ENCODE measurements at places on chromosomes 4 and X. TPM values are rescaled to one million over a fixed set of nuclear protein-coding genes. Genes with fewer than 3 reads are reported as not detected.

DNA sequence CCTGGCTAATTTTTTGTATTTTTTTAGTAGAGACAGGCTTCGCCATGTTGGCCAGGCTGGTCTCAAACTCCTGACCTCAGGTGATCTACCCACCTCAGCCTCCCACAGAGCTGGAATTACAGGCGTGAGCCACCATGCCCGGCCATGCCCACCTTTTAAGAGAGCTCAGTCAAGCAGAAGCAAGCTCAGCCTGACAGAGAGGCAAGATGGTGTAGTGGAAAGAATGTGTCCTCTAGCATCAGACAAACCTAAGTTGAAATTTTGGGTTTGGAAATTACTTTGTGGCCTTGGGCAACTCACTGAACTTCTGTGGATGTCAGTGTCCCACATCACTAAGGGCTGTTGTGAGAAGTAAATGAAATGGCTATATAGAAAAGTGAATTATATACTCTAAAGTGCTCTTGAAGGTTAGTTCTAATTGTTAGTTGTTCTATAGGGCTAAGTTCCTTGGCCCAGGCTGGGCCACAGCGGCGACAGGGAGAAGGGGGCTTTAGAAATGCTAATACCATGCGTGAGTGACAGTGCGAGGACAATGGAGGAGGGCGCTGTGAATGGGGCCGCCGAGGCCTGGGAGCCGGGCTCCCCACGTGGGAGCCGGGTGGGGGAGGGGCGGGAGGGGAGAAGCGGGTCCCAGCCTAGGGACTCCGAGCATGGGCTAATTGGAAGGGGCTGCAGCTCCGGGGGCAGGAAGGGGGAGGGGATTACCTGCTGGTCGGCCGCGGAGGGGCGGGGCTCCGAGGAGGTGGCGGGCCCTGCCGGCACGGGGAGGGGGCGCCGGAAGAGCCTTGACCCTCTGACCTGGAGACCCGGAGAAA lies 15.6 kb downstream of the PJA1 start:
- peak; percentile 85 for DNase-seq

- no peak for DNase-seq
These were observed 2.5 kb downstream of the DCK start for GRCh38 chr4:70996018-70996360.

DNA sequence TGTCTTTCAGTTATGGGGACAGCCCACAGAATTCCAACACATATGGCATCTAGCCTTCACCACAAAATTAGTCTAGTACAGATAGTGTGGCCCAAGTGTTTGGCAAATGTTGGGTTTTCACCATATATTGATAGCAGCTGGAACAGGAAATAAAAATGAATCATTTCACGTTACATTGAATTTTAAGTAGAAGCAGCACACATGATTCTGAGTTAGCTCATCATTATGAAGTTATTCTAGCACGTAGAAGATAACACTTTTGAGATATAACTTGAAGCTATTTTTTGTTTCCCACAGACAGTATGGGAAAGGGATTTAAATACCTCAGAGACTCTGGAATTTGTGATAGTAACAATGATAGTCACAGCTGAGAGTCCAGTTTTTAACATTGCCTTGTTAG lies 118.7 kb downstream of the FAT4 start:
- no peak for DNase-seq

GRCh38 chr4:101306225-101306624 lies 41.1 kb downstream of the PPP3CA start:
- DNase-seq: peak; percentile 39

DNA sequence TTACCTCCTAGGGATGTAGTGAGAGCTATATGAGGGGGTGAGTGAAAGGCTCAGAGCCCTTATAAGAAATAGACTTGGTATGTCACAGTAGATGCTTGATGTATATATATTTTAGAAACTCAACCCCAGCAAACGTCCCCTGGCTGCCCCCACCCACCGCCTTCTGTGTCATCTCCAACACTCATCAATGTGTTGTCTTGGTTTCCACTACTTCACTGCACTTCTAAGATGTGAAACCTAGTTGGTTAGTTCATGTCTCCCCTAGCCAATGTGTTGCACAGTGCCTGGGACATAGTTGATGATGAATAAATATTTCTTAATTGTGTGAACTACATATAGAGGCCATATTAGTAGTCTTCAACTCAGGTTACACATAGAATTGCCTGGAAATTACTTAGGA lies 4.4 kb downstream of the FGFBP2 start:
- DNase-seq: no peak

DNA sequence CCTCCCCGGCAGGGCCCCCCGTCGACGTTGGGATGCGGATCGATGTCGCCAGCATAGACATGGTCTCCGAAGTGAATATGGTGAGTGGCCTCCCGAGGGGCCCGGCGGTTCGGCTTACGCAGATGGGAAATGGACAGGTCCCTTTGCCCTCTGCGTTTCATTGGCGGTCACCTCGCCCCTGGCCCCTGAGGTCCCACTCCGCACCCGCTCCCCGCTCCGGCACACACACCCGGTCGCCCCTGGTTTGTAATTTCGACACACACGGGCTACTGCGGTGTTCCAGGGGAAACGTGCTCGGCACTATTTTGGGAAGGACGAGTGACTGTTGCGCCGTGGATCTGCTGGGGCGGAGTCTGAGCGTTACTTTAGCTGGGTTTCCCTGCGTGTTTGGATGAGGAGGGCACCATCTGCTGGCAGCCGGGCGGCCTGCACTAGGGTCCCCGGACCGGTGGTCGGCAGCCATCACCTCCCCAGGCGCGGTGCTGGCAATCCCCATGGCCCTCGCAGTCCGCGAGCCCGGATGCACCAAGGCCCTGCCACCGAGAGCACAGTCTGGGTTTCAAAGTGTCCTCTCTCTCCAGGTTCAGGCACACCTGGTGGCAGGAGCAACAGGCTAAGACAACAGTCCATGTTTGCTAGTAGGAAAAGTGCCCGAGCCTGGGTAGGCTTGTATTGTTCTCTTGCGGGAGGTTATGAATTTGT lies 1.2 kb downstream of the GABRB1 start:
- DNase-seq: peak; percentile 85

- no peak for DNase-seq
These were observed 188.4 kb downstream of the WDFY3 start for GRCh38 chr4:84778041-84778440.

ZRSR2 gene
- 5.2 TPM for total RNA-seq

ITIH6 gene
- not detected for total RNA-seq

SYN1 gene
- total RNA-seq: 4.7 TPM

USP17L26 gene
- total RNA-seq: not detected

GRCh38 chr4:159175085-159175988 lies 72.5 kb downstream of the RAPGEF2 start:
- DNase-seq: peak; percentile 97

DNA sequence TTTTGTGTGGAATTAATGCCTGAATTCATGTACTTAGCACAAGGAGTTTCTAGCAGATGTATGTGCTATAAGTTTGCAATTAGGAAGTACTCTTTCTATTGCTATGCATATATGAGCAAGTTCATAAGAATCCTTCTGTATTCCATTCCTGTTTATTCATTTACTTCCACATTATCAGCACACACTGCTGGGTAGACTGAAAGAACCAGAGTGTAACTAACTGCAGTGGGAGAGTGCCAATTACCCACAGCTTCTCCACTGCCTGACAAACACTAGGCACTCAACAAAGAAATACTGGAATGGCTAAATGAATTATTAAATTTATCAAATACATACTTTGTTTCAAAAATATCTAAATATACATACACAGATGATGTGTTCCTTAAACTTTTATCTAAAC lies 219.6 kb downstream of the CAMK2D start:
- DNase-seq: no peak

- DNase-seq: no peak
These were observed 90.6 kb upstream of the SPIN4 start for GRCh38 chrX:63441717-63442116.

DNA sequence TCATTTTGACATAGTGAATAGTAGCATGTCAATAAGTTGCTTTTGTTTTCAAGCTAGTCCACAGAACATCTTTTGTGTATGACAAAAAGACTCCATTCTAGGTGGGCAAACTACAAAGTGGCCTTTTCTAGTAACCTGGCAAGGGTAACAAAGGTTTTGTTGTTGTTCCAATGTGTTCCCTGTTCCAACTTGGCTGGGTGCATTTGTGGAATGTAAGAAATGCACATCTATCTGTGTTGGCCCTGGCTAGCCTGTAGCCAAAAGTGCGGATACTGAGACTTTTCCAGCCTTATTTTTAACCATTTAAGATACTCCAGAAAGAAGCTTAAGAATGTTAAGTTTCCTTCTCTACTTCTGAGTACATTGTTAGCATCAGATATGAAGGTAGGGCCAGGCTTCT lies 118.7 kb upstream of the CHRDL1 start:
- DNase-seq: no peak

DNA sequence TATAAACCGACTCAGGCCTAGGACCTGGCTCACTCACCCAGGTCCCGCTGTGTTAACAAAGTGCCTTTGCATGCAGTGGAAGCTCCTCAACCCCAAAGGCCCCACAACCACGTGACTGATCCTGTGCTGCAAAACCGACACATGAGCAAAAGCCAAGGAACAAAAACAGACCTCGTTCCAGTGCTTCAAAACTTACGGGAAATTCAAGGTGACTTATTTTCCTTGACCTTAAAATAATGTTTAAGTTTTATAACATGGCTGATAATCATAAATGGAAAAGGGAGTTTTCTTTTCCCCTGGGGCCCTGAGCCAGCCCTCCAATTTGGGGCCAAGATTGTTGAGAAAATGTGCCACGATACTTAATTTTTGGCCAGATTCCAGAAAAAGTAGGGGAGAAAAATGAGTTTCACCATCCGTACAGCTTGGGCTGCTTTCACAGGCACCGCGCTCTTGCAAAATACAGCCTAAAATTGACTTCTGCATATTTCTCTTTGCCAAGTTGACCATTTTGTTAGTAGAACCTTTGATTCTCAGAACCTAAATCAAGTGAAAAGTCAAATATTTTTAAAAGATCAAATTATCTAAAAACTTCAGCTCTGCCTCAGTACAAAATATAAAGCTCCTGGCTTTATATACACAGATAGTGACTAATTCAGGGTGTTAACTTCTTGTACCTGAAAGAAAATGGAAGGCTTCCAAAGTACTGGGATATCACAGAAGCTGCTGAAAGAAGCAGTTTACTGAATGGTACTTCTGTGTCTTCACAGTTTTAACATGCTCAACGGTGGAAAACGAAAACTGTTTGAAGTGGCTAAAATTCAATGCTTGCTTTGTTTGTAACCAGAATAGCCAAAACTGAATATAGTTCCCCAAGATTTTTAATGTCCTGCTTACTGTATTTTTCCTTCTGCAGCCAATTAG lies 93.8 kb downstream of the APBB2 start:
- no peak for DNase-seq

Measured in GM23338 (cell line).